ENCODE measurements at places on chromosomes 6 and 20.

GRCh38 chr20:1038205-1038604 lies 36.1 kb upstream of the RSPO4 start:
- DNase-seq: no peak

GRCh38 chr20:7850775-7851490 lies 89.3 kb downstream of the HAO1 start:
- no peak for DNase-seq

DNA sequence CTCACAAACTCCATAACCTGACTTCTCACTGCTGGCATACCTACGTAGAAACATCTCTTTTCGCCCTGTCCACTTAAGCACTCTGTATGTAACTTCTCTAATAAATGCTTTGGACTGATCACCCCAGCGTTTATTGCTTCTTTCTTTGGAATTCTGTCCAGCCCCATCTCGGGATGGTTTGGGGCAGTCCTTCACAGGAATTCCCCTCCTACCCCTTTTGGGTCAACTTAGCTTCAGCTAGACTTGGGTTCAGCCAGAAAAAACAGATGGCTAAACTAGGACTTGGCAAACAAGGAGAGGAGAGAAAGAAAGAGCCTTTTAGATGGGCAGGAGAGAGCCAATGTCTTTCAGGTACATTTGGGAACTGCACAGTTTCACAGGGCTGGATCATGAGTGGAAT lies 3.9 kb upstream of the LTV1 start:
- DNase-seq: no peak

DNA sequence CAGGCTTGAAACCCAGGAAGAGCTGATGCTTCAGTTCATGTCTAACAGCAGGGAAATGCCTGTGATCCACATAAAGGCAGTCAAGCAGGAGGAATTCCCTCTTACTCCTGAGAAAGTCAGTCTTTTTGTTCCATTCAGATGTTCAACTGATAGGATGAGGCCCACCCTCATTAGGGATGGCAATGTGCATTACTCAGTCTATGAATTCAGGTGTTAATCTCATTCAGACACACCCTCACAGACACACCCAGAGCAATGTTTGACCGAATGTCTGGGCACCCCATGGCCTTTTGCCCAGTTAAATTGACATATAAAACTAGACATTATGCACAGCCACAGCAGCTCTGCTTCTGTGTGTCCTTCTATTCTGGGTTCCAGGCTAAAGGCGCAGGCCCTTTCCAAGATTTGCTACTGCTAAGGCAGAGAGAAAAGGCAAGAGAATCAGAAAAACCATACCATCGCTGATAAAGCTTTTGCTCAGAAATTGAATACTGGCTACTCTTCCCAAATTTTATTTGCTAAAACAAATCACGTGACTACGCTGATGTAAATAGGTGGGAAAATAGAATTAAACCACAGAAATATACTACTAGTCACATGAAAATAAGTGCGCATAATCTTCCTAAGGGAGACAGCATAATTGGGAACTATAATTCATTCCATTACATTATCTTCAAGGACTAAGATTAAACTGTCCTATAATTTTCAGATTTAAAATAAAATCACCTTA lies 625.0 kb upstream of the MAN1A1 start:
- DNase-seq: no peak

DNA sequence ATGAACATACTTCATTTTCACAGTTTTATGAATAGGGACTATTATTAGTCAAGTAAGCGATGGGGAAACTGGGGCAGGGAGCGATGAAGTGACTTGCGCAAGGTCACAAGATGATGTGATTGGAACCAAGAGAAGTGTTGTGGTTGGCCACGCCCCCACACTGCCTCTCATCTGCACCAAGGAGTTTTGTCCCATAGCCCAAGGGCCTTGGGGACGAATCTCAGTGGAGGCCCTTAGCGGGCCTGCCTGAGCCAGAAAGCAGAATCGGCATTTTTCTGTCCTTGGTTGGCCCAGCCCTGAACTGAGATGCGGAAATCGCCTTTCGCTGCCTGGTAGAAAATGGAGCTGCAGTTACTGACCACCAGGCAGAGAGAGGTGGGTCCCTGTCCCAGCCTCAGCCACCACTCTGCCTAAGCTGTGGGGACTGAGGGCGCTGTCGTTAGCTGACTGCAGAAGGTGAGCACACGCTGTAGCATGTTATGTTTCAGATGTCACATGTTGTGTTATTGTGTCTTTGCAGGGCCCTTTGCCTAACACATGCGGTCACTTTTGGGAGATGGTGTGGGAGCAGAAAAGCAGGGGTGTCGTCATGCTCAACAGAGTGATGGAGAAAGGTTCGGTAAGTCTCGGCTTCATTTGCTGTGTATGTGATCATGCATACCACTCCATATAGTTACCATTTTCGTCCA lies 57.8 kb downstream of the PTPN1 start:
- DNase-seq: no peak

DNA sequence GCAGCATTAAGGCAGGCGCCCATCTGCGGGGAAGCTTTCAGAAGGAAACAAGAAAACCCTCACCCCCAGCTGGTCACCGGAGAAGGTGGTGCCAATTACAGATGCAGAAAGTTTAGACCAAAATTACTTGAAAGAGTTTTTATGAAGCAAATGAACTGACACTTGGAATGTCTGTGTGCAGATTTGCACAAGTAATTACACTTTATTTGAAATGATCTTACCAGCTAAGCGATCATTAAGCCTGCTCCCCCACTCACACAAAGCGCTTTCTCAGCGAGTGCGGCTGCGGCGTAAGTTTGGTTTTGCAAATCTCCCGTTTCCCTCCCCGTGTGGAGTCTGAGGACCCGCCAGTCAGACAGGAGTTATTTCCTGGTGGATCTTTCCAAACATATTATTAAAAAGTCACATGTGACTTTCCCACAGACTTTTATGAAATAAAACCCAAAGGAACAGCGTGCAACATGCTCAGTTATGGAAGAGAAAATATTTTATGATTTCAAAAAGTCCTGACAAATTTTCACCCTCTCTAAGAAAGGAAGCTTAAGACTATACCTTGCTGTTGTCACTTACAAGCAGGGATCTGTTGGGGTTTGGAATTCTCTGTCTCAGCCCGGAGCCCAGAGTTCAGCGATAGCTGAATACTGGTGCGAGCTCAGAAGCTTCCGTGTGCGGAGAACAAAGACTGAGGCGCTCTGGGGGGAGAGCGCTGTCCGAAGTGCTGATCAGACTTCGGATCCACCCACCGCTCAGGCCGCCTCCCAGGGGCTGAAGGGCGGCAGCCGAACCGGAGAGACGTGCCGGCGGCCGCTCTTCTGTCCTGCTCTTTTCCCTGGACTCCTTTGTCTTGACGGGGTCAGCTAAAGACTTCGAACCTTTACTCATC lies 2.7 kb upstream of the MYT1 start:
- no peak for DNase-seq

- DNase-seq: no peak
These were observed 8.2 kb upstream of the BEND3 start for GRCh38 chr6:107123501-107123900.

- DNase-seq: no peak
These were observed 25.9 kb downstream of the C6orf62 start for GRCh38 chr6:24692848-24693592.

- no peak for DNase-seq
These were observed 134.3 kb downstream of the ISM1 start for GRCh38 chr20:13355411-13355810.

GRCh38 chr6:44571510-44571909 lies 184.0 kb downstream of the CDC5L start:
- DNase-seq: no peak

DNA sequence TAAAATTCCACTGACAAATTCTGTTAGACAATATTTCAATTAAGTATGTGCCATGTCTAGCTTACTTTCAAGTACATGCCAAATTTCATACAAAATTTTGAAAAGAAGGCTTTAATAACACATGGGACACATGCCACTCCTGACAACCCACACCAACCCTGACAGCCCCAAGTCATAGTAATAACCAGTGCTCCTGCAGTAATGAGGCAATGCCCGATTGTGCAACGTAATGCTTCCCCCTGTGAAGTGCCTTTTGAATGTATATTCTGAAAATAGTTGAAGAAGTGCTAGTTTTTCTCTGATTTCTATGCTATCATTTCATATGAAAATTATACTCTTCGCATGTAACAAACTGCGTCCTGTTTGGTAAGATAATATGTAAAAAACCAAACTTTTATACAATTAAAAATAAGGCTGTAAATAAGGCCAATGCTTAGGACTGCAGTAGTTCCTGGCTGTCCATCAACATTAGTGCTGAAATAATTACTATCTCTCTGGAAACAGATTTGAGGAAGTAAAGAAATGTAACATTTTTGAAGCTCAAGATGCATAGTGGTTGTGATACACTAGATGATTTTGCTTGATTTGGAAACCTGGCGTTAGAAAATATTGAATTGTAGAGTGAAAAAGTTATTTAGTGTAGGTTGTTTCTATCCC lies 125.8 kb upstream of the BCLAF1 start:
- DNase-seq: no peak

DNA sequence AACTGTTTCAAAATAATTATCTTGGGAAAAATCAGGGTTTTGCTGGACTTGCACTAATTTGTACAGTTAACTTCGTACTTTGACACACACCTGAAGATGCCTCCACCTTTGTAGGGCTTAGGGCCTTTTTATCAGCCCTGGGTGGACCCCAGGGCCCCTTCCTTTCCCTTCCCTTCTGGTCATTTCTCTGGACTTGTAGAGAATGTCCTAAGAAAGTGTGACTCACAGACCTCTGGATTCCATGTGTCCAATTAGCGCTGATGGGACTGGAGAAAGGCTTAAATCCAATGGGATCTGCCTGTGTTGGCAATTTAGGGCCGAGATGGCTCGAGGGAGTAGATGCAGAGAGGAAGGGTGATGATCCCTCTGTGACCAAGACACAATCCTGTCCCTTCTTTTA lies 9.3 kb downstream of the TRIM15 start:
- DNase-seq: no peak

GRCh38 chr6:131013495-131013894 lies 49.5 kb downstream of the EPB41L2 start:
- no peak for DNase-seq

- DNase-seq: no peak
These were observed 12.2 kb upstream of the RSPH3 start for GRCh38 chr6:159012201-159012600.

DNA sequence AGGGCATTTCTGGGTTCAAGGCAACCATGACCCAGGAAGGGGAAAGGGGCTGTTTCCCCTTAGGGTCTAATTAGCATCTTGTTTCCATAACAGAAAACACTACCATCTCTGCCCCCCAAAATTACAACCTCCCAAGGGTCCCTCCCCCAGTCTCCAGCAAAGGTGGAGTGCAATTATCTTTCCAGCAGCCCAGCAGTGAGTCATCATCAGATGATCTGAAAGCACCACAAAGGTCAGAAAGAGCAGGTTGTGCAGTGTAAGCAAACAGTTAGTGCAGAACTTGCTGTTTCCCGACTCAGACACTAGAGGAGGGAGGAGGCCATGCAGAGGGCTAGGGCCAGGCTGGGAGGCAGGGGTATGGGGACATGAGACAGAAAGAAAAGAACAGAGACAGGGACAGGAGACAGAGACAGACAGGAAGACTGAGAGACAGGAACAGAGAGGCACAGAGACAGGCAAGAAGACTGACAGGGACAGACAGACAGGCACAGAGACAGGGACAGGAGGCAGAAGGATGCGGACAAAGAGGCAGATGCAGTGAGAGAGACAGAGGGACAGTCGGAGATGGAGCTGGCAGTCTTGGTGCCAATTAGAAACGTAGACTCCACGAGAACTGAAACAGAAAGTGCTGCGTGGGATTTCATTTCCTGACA lies 62.5 kb downstream of the PYGB start:
- DNase-seq: peak; percentile 20

DNA sequence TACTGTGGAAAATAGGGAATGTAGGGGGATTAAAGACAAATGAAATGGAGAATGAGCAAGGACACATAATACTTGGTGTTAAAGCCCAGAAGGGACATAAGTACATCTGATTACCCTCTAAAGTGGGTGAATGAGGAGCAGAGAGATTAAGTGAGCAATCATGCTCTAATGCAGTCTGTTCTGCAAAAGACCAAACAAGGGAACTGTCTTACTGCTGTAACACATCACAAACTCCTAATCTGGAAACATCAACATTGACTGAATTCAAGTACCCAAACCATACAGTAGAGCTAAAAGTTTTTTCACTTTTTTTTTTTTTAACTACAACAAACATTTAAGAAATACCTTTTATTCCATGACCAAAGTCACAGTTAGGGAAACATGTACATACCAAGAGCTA lies 19.3 kb upstream of the SLC17A4 start:
- no peak for DNase-seq

GRCh38 chr6:79241228-79241627 lies 6.7 kb upstream of the HMGN3 start:
- no peak for DNase-seq

DNA sequence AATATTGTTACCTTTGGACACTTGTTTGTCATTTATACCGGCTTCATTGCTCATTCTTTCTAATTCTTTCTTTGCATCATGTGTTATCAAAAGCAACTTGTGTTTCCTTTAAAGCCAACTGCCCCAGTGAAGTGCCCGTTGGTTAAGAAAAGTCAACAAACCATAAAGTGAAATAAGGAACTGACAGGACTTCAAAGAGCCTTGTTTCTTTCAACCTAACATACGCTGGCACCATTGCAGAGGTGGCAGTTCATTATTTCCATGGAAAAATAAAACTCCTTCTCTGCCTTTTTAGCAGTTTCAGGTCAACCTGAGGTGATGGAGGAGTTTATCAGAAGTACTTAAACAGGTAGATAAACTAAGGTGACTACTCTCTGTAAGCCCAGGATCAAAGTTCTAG lies 28.8 kb downstream of the FERMT1 start:
- DNase-seq: no peak

DNA sequence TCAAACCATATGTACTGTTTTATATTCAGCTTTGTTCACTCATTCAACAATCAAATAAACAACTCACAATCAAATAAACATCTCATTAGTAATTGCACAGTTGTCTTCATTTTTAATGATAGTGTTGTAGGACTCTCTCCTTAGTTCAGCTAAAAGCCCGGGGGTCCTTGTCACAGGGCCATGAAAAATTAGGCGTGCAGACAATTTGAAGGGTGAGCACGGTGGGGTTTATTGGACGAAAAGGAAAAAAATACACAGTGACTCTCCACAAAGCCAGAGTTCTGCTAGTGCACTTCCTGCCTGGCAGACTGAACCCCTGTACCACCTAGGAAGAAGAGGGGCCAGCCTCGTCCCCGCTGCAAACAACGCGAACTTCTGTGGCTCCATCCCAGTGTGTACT lies 257.6 kb upstream of the FLRT3 start:
- DNase-seq: no peak

DNA sequence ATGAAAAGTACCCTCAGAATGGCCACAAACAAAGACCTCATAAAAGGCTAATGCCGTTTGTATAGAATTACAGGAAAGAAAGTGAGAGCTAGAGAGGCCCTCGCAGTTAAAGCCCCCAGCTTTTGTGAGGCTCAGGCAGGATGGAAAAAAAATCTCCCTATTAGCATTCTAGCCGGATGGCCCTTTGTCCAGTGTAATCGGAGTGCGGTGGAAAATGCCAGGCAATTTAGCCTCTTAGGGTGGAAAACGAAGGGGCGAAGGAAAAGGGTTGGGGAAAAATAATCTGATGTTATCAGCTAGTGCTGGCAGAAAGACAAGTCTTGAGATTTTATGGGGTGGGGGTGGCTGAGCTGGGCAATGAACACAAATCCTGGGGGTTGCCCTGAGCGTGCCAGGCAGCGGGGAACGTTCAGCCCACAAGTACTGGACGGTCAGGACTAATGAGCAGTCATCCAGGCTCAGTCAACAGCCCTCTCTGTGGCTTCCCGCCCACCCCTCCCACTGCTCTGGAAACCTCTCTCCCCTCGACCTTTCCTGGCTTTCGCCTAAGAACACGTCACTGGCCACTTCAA lies 92.4 kb downstream of the PSMG4 start:
- no peak for DNase-seq

- no peak for DNase-seq
These were observed 84.9 kb upstream of the STXBP5 start for GRCh38 chr6:147119310-147119709.
